Uterus (tissue), 4 donors: ENCODE measurements at places on chromosomes 3 and 15. TPM values are rescaled to one million over a fixed set of nuclear protein-coding genes. Genes with fewer than 3 reads are reported as not detected.

DNA sequence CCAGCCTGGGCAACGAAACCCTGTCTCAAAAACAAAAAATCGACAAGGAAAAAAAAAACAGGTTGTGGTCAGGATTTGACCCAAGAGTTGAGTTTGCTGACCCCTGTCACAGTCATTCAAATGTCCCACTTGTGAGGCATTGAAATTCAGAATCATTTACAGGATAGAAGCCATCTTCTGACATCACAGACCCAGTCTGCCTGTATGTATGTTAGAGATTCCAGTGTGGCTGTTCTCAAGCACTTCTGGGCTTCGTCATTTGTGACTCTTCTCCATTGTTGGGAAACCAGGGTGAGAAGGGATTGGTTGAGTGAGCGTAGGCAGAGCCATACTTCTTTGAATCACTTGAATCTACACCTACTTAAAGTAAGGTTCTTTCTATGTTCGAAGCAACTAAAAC lies 57.1 kb downstream of the LMLN start:
- no peak for DNase-seq

- DNase-seq, result no peak
Measured at GRCh38 chr15:25771338-25771706, 91.8 kb downstream of the ATP10A start.

- no peak for DNase-seq
Measured at GRCh38 chr3:19738846-19739245, 195.2 kb downstream of the EFHB start.

DNA sequence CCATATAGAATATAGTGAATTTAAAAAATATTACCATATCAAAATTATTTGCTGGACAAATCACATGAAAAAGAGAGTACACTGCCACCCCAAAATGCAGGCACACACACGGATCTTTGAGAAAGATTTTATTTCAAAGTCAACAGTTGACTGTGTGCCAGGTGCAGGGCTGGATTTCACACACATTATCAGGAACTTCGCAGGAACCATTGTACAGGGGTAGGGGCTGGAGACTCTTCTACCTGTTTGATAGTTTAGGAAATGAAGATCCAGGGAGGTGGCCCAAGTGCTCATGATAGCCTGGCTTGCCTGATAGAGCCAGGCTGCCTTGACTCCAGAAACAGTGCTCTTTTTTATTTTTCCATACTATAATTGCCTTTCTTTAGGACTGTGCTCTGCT lies 54.2 kb downstream of the IL1RAP start:
- no peak for DNase-seq

- DNase-seq, result no peak
Measured at GRCh38 chr3:152346740-152347139, 78.0 kb downstream of the MBNL1 start.

DNA sequence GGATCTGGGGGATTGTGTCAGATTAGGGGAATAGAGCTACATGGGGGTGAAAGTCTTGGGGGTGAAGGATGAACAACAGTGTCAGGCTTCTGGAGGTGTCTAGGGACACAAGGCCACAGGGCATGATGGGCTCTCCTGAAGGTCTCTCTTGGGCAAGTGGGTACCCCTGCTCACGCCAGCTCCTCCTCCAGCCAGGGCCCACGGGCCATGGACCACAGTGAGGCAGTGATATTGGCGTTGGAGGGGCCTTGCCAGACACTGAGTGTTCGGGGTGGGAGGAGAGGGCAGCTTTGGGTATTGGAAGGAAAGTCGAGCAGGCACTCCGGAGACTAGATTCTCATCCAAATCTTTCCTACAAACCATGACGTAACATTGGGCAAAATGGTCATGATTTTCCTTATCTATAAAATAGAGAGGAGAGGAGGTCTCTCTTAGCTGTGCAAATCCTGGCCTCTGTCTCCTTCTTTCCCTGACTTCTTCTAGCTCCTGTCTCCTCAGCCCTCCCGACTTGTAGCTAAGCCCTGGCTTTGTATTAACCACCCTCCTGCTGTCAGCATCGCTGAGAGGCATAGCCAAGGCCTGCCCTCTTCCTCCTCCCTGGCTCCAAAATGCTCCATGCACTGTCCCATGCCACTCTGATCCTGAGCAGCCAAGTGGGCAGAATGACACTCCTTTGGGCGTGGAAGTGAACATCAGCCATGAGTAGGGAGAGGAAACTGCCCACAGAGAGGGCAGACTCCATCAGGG lies 24.0 kb upstream of the SRP14 start:
- DNase-seq, result no peak

GRCh38 chr3:23084367-23084766 lies 118.8 kb upstream of the UBE2E2 start:
- no peak for DNase-seq

- DNase-seq, result no peak
Measured at GRCh38 chr3:127034195-127034989, 51.5 kb downstream of the PLXNA1 start.

GRCh38 chr15:50633653-50634052 lies 52.9 kb downstream of the TRPM7 start:
- DNase-seq, result no peak

DNA sequence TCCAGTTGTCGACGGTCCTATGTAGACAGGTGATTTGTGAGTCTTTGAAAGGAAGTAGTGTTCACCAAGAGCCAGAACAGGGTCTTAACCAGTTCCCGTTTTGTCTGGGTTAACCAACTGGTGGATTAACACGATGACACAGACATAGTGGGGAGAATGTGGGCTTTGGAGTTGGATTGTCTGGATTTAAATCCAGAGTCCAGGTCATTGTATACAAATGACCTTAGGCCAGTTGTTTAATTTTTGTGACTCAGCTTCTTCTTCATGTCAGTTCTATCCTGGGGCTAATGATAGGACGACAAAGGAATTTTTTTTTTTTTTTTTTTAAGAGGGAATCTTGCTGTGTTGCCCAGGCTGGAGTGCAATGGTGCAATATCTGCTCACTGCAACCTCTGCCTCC lies 126.7 kb downstream of the LPP start:
- DNase-seq, result no peak

GRCh38 chr3:169496402-169496801 lies 167.1 kb downstream of the MECOM start:
- DNase-seq, result no peak

GRCh38 chr15:38994310-38994709 lies 429.7 kb upstream of the RASGRP1 start:
- DNase-seq, result no peak

- DNase-seq, result no peak
Measured at GRCh38 chr3:181699171-181699903, 12.4 kb upstream of the SOX2 start.

- DNase-seq, result no peak
Measured at GRCh38 chr3:50224639-50225038, 11.4 kb upstream of the GNAI2 start.

- peak; percentile 90 for DNase-seq
Measured at GRCh38 chr3:125055913-125056745, at the start of gene HEG1. HEG1 (minus strand) TSS chr3:125055997; CDS start chr3:125055890, 107 bp downstream.

- no peak for DNase-seq
Measured at GRCh38 chr3:14463330-14464140, 61.1 kb downstream of the SLC6A6 start.

DNA sequence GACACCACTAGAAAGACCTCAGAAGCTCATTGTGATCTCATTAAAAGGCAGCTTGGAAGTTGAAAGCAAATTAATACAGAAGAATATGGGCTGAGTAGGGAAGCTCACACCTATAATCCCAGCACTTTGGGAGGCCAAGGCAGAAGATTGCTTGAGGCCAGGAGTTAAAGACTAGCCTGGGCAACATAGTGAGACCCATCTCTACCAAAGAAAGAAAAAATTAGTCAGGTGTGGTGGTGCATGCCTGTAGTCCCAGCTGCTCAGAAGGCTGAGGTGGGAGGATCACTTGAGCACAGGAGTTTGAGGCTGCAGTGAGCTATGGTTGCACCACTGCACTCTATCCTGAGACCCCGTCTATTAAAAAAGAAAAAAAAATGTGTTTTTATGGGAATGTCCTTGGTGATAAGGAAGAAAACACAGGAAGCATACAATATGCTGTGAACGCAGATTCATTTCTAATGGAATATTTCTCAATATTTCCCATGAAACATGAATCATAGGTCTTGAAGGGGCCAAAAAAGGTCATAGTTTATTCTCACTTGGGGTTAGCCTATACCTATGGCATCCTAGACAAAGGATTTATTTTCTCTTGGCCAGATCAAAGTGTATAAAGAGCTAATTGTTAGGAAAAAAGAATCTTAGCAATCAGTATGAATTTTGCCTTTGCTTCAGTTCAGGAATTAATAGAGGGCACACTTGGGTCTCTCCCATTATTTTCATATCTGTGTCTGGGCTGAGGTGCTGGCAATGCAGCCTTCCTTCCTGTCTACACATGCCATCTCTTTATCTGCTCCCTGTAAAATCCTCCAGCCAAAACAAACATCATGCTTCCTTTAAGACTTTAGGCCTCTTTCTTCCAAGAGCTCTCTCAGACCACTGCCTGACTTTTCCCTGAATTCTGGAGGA lies 98.2 kb downstream of the FNDC3B start:
- DNase-seq, result no peak

GRCh38 chr3:141000027-141000663 lies 51.0 kb upstream of the SPSB4 start:
- DNase-seq, result peak; percentile 55

GRCh38 chr3:184593220-184593927 lies 31.8 kb downstream of the EPHB3 start:
- peak; percentile 81 for DNase-seq

- DNase-seq, result no peak
Measured at GRCh38 chr3:105559856-105560255, 193.1 kb downstream of the ALCAM start.

- DNase-seq, result no peak
Measured at GRCh38 chr3:72678380-72678779, 169.9 kb downstream of the SHQ1 start.

GRCh38 chr15:88571852-88572259 lies 25.4 kb upstream of the DET1 start:
- DNase-seq, result no peak

DNA sequence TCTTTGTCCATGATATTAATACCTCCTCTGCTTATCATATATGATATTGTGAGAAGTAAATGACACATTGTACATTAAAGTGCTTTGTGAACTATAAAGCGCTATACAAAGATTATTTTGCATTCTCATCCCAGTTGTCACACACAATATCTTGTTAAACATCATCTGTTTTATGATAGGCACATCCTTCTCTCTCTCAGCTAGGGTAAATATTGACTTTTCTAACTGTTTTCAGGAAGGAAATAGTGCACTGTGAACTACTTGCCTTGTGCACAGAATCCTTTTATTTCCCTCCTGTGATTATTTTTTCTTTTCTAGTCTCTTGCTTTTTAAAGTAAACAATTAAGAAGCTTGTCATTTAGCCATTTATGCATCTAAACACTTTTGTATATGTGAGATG lies 388.2 kb downstream of the LPP start:
- DNase-seq, result no peak

DNA sequence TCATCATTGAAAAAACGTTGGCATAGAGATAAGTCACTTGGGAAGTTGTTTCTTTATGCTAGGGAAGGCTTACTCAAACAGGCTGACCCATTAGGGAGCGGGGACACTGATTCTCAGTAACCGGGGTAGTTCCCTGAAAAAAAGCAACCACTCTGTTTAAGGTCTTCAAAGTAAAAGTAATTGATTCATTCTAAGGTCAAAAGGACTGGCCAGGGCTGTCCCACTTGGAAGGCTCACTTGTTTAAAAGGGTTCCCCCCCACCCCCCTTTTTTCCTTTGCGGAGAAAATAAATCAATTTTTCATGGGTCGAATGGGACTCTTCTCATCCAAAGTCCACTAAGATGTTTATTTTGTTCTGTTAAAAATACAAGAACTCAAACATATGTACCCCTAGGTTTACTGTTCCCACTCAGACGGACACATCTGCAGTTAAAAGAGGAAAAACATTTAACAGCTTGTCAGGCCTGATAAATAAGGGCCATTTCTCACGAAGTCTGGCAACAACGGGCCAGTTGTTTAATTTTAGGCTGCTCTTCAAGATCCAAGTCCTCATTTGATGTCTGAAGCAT lies 53.0 kb downstream of the ARHGEF3 start:
- peak; percentile 22 for DNase-seq

DNA sequence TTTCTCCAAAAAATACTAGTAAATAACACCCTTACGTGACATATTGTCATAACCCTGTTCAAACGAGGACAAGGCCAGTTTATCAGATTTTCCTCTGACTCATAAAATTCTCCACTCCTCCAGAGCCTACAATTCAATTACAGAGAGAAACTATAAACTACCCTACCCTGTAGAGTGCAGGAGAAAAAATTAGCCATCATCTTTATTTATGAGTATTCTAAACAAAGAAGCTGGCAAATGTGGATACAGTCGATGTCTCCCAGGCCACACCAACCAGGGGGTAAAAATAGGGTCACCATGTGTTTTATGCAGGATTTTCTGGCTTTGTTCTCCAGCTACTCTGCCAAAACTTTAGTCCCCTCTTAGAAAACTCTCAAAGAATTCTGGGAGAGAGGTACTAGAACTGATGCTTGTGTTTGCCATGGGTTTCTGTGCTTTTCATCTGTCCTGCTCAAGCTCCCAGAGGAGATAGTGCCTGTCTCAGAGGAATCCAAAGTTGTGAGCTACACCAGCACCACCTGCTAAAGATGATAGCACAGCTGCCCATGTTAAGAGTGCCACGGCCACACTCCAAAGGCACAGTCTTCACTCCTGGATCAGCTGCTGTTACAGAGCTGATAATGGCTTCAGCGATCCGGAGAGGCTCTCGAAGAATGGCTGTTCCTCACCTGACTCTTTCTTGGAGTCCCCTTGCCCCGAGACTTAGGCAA lies 150.2 kb downstream of the IMPG2 start:
- no peak for DNase-seq

DNA sequence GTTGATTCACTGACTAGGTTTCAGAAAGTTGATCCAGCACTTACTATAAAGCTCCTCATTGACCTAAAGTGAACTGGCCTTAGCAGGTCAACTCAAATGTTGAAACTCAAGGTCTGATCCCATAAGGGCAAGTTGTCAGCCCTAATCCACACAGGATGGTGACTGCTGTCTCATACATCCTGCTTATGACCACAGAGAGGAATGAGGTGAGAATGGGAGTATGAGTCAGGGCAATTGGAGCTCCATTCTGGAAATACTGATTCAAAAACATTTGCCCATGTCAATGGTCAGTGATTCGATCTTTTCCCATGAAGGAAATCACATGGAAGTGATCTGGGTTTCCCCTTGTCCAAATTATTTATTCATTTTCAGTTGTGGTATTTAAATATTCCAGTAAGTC lies 78.7 kb downstream of the ZNF385D start:
- DNase-seq, result peak; percentile 17

Gene IQCH
- total RNA-seq, result 2.2 TPM

Gene MOBP
- total RNA-seq, result 0.43 TPM

Gene OR5H1
- total RNA-seq, result not detected

Gene SNRK
- total RNA-seq, result 94.3 TPM

Gene CMTM7
- 12.7 TPM for total RNA-seq

Gene CAMK2N2
- not detected for total RNA-seq

Gene TUSC7
- total RNA-seq, result not detected

Gene ASB7
- total RNA-seq, result 15.0 TPM

Gene GNAT1
- not detected for total RNA-seq
